ENCODE measurements at places on chromosomes 3 and 15.

GRCh38 chr3:156285626-156286025, 165.2 kb downstream of the KCNAB1 start:
- no peak for DNase-seq

- no peak for DNase-seq
These were observed 8.1 kb upstream of the PHC3 start for GRCh38 chr3:170189398-170190256.

GRCh38 chr15:34279368-34279767, 54.6 kb downstream of the EMC4 start:
- no peak for DNase-seq

GRCh38 chr3:121980450-121980796, 41.6 kb downstream of the ILDR1 start:
- DNase-seq, result no peak

- no peak for DNase-seq
These were observed 513.4 kb downstream of the SHQ1 start for GRCh38 chr3:72334681-72335457.

DNA sequence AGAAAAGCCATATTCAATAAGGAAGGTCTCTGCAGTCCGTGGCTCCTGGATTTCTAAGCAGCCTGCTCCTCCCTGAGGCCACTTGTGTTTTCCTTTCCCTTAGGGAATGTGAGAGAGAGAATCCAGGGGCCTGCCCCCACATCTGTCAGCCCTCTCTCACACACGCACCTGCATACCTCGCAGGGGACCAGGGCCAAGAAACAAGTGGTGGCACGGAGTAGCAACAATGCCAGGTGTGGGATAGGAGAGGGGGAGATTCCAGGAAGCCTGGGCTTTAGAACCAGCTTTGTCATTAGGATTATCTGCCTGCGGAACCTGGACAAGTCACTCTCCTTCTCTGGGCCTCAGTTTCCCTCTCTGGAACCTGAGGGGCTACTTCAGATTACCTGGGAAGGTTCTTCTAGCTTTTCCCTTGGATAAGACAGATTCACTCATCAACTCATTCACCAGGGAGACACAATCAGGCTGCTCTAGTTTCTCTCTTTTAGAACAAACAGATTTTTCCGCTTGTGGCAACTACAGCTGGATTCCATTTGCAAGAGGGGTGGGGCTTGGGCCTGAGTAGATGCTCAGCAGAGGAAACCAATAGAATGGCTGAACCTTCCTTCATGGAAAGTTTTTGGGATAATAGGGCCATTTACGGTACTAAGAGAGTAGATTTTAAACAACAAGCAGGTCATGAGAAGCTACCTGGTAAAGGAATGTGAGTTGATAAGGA, 19.5 kb downstream of the BCL6 start:
- DNase-seq, result no peak

- DNase-seq, result no peak
These were observed 54.7 kb upstream of the USP3 start for GRCh38 chr15:63449731-63450130.

Data from activated T-helper 1 cell treated with anti-CD3 and anti-CD28 coated beads, Interleukin-2, amount 50 U/mL, for 16 hours (primary cell).